ENCODE measurements at places on chromosomes 11 and 22.

DNA sequence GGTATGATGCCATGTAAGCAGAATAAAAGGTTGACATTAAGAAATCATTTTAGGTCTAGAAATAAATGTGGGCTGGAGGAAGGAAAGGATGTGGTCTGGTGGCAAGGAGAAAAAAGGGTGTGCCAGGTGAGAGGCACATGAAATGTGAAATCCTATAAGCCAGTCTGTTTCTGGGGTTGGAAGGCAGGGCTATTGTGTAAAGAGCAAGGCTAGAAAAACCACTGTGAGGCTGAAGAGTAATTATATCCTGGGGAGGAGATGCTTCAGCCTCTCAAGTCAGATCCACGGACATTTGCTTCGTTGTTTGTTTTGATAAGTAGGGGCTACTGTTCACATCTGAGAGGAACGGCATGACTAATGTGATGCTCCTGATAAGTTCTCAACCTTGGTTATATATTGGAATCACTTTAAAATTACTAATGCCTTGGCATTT lies 77.5 kb upstream of the CTSC start:
- no peak for DNase-seq

- peak; percentile 84 for DNase-seq
Measured at GRCh38 chr11:108871152-108871551, 206.3 kb downstream of the DDX10 start.

DNA sequence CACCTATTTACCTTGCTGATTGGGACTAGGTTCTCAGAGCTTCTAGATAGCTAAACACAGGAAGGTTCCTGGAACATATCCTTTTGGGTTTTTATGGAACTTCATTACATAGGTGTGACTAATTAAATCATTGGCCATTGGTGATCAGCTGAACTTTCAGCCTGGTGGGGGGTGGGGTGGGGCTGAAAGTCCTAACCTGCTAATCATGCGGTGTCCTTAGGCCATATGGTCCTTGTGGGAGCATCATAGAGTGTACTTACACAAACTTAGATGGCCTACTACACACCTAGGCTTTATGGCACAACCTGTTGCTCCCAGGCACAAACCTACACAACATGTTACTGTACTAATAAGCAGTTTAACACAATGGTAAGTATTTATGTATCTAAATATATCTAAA lies 8.6 kb upstream of the SELENOH start:
- no peak for DNase-seq

DNA sequence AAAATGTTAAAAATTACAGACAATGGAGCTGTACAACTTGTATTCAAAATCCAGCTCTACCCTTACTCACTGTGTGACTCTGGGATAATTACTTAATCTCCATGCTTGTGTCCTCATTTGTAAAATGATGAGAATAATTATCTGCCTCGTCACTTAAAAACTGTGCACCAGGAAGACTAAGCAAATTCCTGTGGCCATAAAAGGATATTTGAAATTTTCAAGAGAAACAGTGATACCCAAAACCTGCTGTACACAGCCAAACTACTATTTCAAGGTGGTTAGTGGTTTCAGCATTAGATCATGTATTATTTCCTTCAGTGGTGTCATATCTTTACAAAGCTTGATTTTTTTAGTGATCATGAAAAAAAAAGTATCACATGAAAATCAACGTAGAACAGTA lies 136.9 kb downstream of the METTL15 start:
- no peak for DNase-seq

DNA sequence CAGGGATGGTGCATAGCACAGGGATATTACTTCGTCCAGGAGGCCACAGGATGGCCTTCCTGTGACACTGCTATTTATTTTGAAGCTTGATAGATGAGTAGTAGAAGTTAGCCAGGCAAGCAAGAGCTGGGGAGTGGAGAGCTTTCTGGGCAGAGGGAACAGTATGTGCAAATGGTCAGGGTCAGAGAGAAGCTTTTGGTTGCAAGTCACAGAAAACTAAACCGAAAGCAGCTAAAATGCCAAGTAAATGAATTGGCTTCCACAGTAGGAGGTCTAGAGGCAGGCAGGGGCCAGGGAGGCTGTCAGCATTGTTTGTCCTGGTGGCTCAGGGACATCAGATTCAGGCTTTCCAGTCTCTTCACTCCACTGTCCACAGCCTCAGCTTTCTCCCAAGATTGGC lies 247.5 kb downstream of the GRIK4 start:
- no peak for DNase-seq

DNA sequence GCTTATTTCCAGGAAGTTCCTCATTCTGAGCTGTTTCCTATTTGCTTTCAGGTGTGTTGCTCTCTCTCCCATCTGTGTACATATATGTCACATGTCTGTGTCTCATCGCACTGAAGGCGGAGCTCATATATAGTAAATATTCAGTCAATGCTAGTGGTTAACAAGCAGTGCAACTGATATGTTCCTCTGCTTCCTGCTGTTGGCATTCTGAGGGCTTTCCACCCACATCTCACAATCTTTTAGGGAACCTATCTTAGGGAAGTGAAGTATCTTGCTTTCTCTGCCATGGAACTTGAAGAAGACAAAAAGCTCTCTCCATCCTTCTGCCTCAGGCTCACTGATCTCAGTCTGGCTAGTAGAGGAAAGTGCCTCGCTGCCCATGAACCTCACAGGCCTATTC lies 139.8 kb downstream of the TTC17 start:
- no peak for DNase-seq

DNA sequence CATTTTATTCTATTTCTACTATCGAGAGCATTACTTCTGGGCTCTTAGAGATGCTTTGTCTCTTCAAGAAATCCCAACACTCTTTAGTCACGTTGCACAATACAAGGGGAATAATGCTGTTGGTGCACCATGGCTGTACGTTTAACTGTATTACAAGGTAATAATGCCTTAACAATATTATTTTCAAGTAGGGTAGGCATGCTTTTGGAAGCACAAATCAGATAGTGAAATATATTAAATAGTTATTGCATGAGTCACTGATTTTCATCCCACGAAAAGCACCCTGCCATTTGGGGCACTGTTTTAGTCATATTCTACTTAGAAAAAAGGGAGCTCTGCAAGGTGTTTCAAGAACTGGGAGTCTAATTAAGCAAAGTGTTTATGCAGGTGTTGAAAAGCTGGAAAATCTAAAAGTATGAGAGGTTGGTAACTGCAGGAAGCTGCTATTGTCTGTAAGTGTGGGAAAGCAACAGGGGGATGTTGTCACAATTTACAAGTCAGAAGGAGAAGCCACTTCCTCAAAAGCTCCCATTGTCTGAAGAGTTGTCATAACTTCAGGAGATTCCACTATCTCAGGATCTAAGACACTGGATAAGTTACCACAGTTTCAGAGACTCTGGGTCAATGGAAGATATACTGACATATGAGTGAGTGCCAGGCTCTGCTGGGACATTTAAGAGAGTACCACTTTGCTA lies 218.2 kb downstream of the JRKL start:
- no peak for DNase-seq

GRCh38 chr11:80937842-80938241 lies 1497.0 kb upstream of the TENM4 start:
- DNase-seq: no peak

GRCh38 chr22:28106617-28107016 lies 187.6 kb upstream of the PITPNB start:
- no peak for DNase-seq

DNA sequence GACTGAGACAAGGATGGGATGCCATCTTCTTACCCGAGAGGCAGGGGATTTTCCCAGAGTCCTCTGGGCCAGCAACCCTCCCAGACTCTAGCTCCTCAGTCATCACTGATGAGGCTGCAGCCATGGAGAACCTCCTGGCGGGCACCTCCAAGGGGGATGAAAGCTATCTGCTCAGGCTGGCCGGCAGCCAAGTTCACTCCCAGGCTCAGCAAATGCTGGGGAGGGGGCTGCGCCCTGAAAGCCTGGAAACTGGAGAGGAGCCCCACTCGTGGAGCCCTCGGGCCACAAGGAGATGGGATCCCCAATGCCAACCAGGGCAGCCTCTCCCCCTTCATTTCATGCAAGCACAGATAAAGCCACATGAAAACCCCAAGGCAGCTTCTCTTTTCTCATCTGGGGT lies 75.0 kb downstream of the CACNA1I start:
- DNase-seq: no peak

DNA sequence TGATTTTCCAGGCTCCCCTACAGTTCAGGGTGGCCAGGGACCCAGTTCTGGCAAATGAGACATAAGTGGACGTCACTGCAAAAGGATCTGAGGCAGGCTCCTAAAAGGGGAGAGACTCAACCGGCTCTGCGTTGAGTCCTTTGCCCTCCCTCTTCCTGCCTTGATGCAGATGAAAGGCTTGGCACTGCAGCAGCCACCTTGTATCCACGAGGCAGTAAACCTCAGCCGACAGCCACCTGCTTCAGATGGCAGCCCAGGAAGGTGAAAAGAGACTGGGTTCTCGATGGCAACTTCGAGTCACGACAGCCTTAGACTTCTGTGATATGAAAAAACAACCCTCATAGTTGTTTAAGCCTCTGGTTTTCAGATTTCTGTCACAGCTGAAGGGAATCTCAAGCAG lies 14.7 kb upstream of the TREH start:
- no peak for DNase-seq

- DNase-seq: no peak
Measured at GRCh38 chr22:48389916-48390315, 1437.8 kb downstream of the BRD1 start.

GRCh38 chr11:43145653-43146052 lies 166.1 kb upstream of the API5 start:
- DNase-seq: no peak

DNA sequence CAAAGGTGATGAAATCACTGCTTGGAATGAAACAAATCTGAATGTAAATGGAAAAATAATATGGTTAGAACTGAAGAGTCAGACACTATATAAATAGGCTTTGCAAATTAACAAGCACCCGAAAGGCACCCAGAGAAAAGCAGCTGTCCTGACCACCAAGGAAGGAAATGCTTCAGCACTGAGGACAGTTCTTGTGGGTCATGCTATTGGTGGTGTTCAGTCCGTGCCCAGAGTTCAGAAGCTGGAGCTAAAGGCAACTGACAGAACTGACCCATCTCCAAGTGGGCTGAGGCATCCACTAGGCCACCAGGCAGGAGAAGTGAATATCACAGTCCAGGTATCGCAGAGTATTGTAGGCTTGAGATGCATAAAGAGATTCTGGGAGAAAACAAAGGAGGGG lies 208.9 kb downstream of the OPCML start:
- no peak for DNase-seq

DNA sequence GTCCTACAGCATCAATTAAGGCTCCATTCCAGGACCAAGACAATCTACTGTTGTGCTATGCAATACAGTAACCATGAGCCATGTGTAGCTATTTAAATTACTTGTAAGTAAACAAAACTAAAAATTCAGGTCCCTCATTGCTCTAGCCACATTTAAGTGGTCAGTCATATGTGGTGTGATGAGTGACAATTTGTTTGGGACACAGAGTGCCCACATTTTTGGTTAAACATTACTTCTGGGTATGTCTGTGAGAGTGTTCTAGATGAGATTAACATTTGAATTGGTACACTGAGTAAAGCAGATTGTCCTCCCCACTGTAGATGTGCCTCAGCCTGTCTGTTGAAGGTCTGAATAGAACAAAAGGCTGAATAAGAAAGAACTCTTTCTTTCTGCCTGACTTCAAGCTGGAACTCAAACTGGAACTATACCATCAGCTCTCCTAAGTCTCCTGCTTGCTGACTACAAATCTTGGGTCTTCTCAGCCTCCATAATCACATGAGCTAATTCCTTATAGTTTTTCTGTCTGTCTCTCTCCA lies 15.8 kb downstream of the KBTBD3 start:
- no peak for DNase-seq

DNA sequence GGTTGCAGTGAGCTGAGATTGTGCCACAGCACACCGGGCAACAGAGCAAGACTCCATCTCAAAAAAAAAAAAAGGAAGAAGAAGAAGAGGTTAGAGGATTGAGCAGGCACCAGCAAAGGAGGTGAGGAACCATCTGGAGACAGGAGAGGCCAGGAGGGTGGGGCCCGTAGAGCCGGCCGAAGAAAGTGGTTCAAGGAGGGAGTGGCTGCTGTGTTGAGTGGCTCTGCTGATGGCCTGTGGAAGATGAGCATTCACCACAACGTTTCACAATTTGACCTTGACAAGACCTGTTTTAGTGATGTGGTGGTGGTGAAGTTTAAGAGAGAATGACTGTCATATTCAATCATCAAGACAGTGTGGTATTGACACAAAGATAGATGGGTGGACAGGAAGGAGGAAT lies 6.8 kb upstream of the CTSD start:
- DNase-seq: no peak

DNA sequence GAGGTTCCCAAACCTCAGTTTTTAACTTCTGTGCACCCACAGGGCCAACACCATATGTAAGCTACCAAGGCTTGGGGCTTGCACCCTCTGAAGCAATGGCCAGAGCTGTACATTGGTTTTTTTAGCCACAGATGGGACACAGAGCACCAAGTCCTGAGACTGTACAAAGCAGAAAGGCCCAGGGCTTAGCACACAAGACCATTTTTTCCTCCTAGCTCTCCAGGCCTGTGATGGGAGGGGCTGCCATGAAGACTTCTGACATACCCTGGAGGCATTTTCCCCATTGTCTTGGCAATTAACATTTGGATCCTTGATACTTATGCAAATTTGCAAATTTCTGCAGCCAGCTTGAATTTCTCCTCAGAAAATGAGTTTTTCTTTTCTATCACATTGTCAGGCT lies 23.4 kb downstream of the CNTF start:
- no peak for DNase-seq

DNA sequence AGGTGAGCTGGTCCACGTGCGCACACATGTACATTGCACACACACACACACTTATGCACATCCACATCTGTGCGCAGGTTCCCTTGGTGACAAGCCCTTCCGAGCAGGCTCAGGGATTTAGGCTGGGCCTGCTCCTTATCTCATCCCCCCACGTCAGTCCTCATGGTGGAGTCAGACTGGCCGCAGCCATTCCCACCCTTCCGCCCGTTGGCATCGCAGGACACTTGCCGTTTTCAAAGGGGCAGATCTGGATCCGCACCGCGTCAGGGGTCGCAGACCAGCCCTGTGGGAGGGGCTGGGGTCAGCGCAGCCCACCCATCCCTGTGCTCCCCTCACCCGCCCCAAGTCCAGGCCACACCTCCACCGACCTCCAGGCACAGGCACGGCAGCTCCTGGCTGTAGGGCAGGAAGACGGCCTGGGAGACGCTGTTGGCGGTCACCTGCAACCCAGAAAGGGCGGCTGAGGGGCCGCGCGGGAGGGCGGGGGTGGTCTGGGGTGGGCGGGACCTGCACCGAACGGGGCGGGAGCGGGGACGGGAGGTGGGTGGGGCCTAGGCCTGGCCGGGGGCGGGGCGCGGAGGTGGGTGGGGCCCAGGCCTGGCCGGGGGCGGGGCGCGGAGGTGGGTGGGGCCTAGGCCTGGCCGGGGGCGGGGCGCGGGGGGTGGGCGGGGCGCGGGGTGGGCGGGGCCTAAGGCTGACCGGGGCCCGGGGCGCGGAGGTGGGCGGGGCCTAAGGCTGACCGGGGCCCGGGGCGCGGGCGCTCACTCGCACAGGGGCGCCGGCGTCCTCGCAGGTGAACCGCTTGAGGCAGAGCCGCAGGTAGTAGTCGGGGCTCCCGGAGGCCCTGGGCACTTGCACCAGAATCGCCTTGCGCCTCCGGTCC lies 13.3 kb downstream of the IL17REL start:
- DNase-seq: no peak

GRCh38 chr11:112381578-112381977 lies 120.9 kb upstream of the PLET1 start:
- DNase-seq: no peak
